ENCODE measurements at places on chromosomes 12 and 14. TPM values are rescaled to one million over a fixed set of nuclear protein-coding genes. Genes with fewer than 3 reads are reported as not detected.

FBRSL1 gene
- total RNA-seq: 211 TPM

SLC48A1 gene
- total RNA-seq: 15.7 TPM

BEGAIN gene
- total RNA-seq: 7.0 TPM

SERPINA9 gene
- not detected for total RNA-seq

TDRD9 gene
- total RNA-seq: not detected

ABHD12B gene
- total RNA-seq: 0.61 TPM

LBHD2 gene
- not detected for total RNA-seq

HELB gene
- total RNA-seq: 8.9 TPM

LRRC43 gene
- total RNA-seq: 4.3 TPM
